ENCODE measurements at places on chromosomes 16 and 17.

DNA sequence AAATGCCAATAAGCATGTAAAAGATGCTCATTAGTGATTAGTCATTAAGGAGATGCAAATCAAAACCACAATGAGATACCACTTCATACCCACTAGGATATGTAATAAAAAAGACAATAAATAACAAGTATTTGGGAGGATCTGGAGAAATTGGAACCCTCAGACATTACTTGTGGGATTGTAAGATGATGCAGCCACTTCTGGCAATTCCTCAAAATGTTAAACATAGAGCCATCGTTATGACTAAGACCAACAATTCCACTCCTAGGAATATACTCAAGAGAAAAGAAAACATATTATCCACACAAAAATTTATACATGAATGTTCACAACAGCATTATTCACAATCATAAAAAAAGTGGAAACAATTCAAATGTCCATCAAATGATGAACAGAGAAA, 336.2 kb upstream of the PMFBP1 start:
- no peak for DNase-seq

DNA sequence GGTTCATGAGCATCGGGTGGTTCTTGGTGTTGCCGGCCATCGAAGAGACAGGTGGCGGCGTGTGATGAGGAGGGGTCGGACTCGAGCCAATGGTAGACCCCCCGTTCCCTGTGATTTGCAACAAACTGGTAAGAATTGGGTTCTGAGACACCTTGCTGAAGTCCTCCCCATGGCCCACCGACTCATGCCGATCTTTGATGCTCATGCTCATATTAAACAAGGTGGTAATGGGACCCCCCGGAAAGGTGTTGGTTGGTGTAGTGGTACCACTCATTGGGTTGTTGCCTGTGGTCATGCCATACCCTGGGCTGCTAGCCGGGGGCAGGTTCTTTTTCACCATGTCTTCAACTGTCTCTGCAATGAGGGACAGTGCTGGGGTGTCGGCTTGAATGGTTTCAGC, 8.9 kb upstream of the FBXL20 start:
- no peak for DNase-seq

GRCh38 chr16:27446721-27447120, 44.7 kb downstream of the IL21R start:
- DNase-seq = no peak

DNA sequence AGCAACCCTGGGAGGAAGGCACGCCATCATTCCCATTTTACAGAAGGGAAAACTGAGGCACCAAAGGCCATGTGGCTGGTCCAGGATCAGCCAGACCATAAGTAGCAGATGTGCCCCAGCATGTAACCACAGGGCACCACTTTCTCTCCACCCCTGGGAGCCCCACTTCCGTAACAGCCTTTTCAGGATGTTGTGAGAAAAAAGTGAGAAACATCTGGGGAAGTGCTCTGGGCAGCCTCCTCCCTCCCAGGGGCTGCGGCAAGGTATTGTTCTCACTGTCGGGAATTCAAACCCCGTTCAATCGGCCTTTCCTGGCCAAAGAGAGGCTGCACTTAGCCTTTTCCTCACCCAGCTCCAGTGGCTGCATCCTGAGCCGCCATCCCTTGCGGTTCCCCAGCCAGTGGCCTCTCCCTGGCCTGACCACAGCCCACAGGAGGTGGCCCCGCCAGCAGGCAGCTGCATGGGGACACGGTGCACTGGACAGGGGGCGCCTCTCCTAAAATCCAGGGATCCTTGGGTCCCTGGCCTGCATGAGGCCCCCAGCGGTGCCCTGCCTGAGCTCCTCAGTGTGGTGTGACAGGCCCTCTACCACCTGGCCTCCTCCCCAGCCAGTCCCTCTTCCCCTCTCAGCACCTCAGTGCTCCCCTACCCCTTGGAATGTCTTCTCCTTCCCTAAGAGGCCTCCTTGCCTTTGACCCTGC, 5.7 kb upstream of the CDH5 start:
- no peak for DNase-seq

DNA sequence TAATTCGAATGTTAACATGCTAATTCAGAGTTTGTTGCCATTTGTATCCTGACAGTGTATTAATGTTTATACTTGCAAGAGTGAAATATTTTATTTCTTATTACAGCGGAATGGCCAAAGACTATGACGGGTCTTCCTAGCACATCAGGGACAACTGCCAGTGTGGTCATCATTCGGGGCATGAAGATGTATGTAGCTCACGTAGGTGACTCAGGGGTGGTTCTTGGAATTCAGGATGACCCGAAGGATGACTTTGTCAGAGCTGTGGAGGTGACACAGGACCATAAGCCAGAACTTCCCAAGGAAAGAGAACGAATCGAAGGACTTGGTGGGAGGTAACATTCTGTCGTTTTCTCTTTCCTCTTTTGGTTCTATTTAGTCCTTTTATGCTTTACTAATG, 23.4 kb downstream of the PPM1D start:
- no peak for DNase-seq

DNA sequence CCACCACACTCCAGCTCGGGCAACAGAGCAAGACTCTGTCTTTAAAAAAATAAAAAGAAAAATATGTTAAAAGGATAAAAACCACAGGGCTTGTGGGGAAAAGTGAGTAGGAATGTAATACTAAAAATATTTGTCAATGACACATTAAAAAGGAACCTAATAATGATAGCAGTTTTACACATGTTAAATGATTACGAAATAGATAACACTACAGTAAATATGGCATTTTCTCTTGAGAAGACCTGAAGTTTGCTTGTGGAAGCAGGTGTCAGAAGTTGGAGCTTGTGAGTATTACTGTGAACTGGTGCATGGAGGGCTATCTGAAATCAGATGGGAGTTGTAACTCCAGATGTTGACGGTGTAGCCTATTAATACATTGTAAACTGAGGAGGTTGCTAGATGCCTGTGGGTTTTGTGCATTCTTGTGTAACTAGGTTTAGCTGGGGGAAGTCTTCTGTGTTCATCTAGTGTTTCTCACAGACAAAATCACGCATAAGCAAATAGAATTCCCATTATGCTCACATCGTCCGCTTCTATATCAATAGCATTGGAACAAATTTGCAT, 44.2 kb upstream of the CLEC18A start:
- DNase-seq = no peak

DNA sequence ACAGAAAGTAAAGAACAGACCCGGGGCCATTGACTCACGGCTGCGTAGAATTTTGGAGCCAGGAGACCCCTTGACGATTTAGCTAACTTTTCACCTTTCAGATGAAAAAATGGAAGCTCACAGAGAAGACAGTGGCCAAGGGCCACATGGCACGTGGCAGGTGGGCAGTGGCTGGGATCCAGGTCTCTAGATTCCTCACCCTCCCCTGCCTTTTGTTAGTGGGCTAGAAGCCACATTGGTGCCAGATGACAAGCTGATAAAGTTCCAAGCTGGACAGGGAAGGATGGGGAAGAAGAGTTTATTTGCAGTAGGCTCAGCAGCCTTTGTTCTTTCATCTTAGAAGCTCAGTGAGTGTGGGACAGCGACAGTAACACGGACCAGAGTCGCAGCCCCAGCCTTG, 105.8 kb downstream of the SPACA3 start:
- no peak for DNase-seq
